Type B pancreatic cell (in vitro differentiated cells): ENCODE measurements at places on chromosomes 5 and 9. TPM values are rescaled to one million over a fixed set of nuclear protein-coding genes. Genes with fewer than 3 reads are reported as not detected.

The PCDHB6 gene
- total RNA-seq, result 0.80 and 0.95 TPM in 2 replicates

The TMEM215 gene
- 0.27 TPM in 1 of 2 replicates, not detected in the other for total RNA-seq

DNA sequence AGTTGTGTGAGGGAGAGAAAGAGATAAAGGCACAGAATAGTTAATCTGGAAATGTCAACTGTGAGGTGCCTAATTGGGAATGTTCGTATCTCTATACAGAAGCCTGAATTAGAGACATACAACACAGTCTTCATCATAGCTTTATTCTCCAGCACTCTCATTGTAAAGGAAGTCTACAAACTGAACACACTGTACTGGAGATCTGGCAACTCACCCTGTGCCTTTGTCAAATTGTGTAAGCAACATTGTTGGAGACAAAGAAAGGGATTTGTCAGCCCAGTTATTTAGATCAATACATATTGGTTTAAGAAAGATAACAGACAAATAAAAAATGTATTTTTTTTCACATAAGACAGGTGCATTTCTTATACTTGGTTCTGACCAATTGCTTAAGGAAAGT is 832.9 kb upstream of the DMAC1 start:
- no peak for DNase-seq

The CAVIN4 gene
- 1.7 and 6.1 TPM in 2 replicates for total RNA-seq

DNA sequence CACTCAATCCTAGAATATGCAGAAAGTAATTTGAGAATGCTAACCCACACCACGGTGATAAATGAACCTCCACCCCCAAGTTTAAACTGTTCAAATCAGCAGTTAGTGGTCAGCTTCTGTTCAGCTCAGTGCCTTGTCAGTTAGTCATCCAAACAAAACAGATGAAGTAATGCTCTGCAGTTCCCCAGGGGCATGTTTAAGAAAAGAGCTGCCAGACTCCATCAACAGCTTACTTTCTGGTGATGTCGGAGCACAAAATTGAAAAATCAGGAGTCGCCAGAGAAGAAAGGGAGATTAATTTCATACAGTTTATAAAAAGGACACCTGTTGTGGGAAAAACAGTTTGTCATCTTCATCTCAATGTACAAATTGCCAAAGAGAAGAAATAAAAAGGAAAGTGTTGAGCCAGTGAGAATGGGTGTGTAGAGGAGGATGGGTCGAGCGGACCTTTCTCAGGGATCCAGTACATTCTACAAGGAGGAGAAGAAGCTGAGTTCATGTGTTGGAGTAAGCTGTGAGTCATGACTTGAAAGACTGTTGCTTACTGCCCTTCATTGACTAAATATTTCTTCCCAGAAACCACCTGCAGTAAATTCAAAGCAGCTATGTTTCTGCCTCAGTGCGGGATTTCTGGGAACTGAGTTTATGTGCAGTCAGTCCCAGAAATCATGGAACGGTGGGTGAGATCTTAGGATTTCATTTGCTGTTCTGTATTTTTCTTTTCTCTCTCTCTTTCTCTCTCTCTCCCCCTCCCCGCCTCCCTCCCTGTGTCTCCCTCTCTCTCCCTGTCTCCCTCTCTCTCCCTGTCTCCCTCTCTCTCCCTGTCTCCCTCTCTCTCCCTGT is 13.7 kb downstream of the TRIO start:
- DNase-seq, result no peak

The PCDHB10 gene
- total RNA-seq, result 2.1 and 3.2 TPM in 2 replicates
